ENCODE measurements at places on chromosomes 4 and X. TPM values are rescaled to one million over a fixed set of nuclear protein-coding genes. Genes with fewer than 3 reads are reported as not detected.

- DNase-seq = no peak
Observed at GRCh38 chr4:5635826-5636195, 72.5 kb downstream of the EVC2 start.

GRCh38 chrX:133985164-133985966, at the start of gene GPC3:
GPC3 (minus strand) TSS chrX:133985594.
- peak; percentile 35 for DNase-seq

GRCh38 chrX:120474085-120474484, 5.0 kb upstream of the LAMP2 start:
- no peak for DNase-seq

GRCh38 chrX:17377091-17377717, 2.2 kb downstream of the NHS start:
- DNase-seq = peak; percentile 60

- DNase-seq = no peak
Observed at GRCh38 chrX:23883737-23884354, 23.9 kb downstream of the APOO start.

DNA sequence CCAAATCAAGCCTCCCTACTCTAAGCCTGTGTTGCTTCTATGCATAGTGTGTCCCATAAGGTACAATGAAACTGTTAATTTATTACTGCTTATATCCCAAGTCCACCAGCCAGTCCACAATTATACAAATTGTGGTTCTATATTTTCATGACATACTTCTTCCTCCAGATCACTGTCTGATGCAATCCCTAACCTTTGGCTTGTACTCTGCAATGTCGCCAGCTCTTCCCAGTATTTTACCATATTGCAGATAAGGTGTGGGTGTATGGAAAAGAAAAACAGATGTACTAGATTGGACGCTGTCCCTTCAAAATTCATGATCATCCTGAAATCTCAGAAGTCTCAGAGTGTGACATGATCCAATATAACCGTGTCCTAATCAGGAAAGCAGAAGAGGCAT, 286.2 kb downstream of the GASK1B start:
- no peak for DNase-seq

GRCh38 chrX:18789916-18790315, 82.5 kb downstream of the PPEF1 start:
- DNase-seq = no peak

PCDH18 gene
- total RNA-seq = not detected

AFM gene
- not detected for total RNA-seq

- DNase-seq = no peak
Observed at GRCh38 chrX:102624105-102624504, 24.8 kb downstream of the ARMCX5 start.

DNA sequence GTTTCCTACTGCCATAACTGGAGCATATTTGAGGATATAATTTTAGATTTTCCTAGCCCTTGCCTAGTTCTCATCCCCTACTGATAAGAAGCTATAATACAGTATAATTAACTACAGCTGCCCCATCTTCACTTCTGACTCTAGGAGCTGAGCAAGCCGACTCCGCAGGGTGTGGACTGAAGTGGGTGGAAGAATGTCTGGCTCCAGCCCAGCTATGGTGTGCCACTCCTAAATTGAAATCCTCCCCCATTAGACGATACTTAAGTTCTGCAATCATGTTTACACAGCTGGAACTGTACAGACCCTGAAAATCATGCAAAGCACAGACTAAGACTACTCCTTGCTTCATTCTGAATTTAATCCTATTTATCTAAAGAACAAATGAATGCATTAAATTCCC, 93.1 kb downstream of the PCDH19 start:
- no peak for DNase-seq

MAGED2 gene
- total RNA-seq = 54.1 TPM

CPLX1 gene
- 1.3 TPM for total RNA-seq

DNA sequence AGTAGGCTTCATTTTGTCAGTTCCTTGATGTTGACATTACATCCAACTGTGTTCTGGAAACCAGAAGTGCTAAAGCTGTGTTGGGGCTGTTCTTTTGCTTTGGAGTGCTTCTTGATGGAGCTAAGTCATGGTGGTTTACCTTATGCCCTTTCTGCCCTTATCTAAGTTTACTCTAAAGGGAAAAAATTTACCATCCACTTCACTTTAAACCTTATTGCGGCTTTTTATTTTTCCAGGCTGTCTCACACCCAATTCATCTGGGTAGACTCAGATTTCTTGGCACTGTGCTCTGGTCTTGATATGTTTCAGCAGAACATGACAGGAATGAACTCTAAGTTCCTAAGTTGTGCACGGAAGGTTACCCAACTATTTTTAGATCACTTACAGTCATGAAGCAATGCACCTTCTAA, 104.7 kb upstream of the TTC29 start:
- DNase-seq = no peak

- no peak for DNase-seq
Observed at GRCh38 chr4:52957220-52957686, 95.1 kb downstream of the RASL11B start.

DNA sequence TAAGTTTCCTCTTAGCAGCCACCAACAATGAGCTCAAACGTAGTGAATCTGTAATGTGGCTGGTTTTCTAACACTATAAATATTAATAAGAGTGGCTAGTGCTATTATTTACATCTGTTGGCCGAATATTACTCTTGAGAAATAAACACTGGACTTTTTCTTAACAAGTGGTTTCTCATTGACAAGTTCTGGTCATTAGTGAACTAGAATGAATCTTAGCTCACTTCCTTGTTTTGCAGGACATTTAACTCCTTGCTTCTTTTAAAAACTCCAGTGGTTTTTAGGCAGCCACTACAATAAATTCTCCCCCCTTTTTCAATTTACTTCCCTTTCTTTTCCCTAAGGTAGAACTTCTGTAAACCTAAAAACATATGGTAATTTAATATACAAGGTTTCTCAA, 177.2 kb downstream of the ARAP2 start:
- no peak for DNase-seq

DNA sequence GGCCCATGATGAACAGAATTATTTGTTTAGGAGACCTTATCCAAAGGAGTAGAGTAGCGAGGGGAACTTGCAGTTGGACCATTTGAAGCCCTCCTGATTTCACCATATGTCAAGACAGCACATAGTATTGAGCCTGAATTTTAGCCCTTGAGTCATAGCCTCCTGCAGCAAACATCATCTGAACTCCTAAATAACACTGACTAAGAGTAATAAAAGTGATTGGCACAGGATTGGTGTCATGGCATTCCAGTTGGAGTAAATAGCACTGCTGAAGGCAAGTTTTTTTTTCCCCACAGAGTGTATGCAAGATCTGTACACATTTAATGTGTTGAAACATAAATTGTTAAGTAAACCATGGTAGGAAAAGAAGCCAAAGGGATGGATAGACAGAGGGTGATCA, 89.0 kb downstream of the COMMD8 start:
- no peak for DNase-seq

TCEAL9 gene
- 1.6 TPM for total RNA-seq

- DNase-seq = no peak
Observed at GRCh38 chr4:55411621-55412020, 15.9 kb downstream of the TMEM165 start.

All from activated T-cell treated with anti-CD3 and anti-CD28 coated beads, Interleukin-2, amount 50 U/mL, for 72 hours (primary cell).